ENCODE measurements at places on chromosomes 6 and 20.

GRCh38 chr6:46491628-46492547 is 639 bp upstream of the RCAN2 start:
- DNase-seq = peak; percentile 22

GRCh38 chr20:25389858-25390537 is 637 bp downstream of the ABHD12 start:
- DNase-seq = peak; percentile 20

- DNase-seq = no peak
These were observed 794.1 kb downstream of the EYS start for GRCh38 chr6:64912966-64913365.

GRCh38 chr6:131216246-131216645 is 81.0 kb downstream of the AKAP7 start:
- no peak for DNase-seq

DNA sequence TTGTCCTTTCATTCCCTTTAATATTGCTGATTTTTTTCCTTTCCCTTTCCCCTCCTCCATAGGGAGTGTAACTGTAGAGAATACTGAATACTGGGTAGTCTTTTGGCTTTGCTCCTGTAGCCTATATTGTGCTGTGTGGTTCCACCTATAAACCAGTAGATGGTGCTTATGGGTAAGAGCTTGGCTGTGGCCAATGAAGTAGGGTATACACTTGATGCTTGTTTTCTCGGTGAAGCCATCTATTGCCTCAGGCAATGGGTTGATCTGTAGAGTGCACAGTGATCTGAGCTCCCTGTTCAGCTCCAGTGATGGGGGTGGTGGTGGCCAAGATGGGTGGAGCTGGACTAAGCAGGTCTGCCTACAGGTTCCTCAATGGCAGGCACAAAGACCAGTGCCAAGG is 203.3 kb upstream of the IMPG1 start:
- no peak for DNase-seq

- no peak for DNase-seq
These were observed 116.5 kb downstream of the SCML4 start for GRCh38 chr6:107707346-107708275.

DNA sequence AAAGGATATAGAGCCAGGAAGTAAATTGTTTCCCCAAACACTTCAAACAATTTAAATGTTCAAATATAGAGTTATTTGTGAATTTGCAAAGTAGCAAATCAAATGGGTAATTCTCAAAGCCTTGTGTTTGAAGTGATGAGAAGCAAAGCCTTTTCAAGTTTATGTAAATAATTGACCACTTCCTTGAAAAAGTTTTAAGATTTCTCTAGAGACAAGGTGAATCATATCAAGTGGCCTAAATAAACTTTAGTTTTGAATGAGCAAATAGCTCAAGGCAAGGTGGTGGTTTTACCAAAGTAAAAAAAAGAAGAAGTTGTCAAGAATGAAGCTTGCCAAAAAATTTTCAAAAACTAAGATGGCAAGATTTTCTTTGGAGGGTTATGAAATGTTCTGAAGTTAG is 42.6 kb upstream of the IFNGR1 start:
- DNase-seq = no peak

DNA sequence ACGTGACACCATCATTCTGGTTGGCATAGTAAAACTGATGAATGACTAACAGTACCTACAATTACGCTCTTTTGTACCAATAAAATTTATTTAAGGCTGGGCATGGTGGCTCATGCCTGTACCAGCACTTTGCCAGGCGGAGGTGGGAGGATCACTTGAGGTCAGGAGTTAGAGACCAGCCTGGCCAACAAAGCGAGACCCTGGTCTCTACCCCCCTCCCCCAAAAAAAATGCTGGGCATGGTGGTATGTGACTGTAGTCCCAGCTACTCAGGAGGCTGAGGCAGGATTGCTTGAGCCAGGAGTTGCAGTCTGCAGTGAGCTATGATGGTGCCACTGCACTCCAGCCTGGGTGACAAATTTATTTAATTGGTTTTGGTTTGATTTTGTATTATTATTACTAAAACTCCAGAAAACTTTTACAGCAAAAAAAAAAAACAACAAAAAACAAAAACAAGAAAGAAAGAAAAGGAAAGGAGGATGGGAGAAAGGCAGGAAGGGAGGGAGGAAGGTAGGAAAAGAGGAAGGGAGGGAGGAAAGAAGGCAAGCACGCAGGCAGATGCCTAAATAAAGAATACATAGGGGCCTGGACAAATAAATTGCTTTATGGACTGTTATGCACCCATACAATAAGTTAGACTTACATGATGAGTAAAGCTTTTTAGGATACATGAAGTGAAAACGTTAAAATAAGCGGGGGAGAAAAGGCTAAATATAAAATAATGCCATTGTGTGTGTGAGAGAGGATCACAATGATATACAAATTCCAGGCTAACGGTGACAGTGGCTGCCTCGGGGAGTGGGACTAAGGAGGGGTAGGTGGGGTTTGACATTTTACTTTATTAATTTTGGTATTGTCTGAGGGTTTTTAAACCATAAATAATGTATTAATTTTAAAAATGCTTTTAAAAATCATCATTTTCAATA is 682 bp upstream of the ZSCAN9 start:
- no peak for DNase-seq

DNA sequence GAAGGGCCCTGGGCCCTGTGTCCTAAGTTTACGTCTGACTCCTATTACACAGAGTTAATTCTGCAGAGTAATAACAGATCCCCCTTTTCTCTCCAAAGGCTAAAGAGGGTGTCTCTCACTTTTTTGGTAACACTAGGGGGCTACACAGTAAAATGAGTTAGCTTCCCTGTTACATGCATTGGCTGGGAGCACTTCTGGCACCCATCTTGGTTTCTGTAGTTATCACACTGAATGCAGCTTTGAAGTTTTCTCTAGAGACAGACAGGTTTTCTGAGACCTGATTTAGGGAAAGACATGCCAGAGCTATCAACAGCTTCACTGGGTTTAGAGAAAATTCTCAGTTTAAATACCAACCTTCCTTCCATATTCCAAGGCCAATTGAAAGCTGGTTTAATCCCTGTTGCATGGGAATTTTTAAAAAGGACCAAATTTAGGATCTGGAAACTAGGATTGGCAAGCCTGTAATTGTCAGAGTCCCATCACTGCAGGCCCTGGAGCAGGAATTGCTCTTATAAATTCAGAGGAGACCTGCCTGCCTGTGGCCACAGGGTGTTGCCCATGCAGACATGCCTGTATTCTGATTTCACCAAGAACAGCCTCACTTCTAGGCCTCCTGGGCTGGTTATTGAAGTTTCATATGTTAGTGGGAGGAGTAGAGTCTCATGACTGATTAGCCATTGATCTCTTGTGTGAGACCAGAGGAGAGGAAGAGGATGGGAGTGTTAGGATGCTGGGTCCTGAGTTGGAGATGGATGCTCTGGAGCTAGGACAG is 29.4 kb downstream of the RNF8 start:
- DNase-seq = no peak

DNA sequence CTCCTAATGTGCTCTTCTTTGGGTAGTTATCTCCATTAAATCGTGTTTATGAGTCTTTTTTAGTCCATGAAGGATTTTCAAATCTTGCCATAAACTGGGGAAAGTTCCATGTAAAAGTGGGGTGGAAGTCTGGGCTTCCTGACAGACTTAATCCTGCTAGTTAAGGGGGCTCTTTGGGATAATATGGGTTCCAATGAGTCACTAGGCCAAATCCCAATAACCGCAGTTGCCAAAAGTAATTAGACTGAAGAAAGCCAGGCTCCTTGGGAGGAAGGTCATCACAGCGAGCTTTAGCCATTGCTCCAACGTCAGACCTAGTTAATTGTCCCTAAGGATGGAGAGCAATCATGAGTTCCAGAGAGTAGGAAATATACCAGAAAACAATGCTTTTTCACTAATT is 10.8 kb downstream of the RSPO3 start:
- no peak for DNase-seq

- DNase-seq = no peak
These were observed 15.3 kb downstream of the TCFL5 start for GRCh38 chr20:62846166-62846890.

DNA sequence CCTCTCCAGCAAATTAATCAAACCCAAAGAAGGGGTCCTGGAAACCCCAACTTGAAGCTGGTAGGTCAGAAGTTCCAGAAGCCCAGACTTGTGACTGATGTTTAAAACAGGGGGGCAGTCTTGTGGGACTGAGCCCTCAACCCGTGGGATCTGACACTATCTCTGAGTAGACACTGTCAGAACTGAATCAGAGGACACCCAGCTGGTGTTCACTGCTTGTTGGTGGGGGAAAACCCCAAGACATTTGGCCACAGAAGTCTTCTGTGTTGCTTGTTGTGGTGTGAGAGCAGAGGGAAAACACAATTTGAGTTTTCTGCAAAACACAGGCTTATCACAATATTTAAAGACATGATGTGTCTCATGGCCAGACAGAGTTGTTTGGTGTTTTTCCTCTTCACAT is 29.9 kb downstream of the KIF13A start:
- no peak for DNase-seq

DNA sequence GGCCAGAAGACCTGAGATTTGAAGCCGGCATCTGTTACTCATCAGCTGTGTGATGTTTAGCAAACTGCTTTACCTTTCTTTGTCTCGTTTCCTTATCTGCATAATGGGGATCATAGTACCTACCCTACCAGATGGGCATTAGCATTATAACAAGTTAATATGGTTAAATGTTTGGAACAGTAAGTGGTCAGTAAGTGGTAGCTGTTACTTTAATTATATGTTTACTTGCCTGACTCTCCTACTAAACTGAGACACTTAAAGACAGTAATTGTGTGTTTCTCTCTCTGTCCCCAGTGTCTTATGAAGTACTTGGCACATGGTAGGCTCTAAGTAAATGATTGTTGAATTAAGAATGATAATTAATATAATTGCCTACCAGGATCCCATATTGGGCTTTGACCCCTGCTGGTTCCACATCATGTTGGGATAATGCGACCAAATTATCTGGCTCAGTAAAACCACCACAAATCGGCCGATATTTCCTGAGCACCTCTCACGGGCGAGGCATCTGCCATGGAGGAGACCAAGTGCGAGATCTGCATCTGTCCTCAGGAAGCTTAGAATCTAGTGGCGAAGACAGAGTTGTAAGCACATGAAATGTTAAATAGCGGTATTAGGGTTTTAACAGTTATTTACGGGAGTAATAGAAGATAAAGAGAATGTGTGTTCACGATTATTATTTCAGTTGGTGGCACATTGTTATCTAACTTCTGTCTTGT is 31.4 kb downstream of the PTK7 start:
- DNase-seq = no peak

DNA sequence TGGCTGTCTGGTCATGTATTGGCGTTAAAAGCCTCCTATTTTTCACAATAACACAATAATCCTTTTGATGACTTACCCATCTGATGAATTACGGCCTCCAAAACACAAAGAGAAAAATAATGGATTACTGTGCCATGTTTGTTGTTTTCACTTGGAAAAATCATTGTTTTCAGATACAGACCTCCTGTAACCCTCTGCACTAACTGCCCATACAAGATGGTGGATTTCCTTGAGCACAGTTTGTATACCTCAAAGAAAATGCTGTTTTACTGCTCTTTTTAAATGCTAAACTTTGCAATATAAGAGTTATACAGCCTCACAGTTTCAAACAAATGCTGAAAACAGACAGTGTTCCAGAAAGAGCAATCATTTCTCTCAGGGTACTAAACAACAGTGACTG is 61.0 kb downstream of the SMLR1 start:
- no peak for DNase-seq

DNA sequence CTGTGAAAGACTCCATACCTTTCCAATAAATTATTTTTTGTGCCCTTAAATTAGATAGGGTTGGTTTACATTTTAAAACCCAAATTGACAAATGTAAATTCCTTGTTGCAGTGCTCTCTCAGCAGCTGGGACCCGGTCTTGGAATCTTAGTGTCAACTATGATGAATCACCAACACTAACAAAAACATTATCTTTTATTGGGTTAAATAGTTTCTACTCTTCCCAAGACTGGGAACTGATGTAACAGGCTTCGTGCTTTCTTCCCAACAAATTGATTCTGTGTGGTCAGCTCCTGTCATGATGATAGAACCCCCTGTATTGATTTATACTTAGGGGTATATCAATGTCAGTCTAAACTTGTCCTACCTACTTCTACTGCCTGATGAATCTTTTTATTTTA is 23.2 kb upstream of the AHI1 start:
- no peak for DNase-seq

- peak; percentile 15 for DNase-seq
These were observed 9.9 kb upstream of the SPATS1 start for GRCh38 chr6:44332585-44332984.

- no peak for DNase-seq
These were observed 13.4 kb downstream of the PHIP start for GRCh38 chr6:79064635-79065034.

- DNase-seq = no peak
These were observed 12.4 kb upstream of the PTPRK start for GRCh38 chr6:128532827-128533226.

- DNase-seq = no peak
These were observed 24.4 kb upstream of the ID1 start for GRCh38 chr20:31580706-31581105.

GRCh38 chr6:76703786-76704185 is 631.3 kb upstream of the IMPG1 start:
- DNase-seq = no peak

DNA sequence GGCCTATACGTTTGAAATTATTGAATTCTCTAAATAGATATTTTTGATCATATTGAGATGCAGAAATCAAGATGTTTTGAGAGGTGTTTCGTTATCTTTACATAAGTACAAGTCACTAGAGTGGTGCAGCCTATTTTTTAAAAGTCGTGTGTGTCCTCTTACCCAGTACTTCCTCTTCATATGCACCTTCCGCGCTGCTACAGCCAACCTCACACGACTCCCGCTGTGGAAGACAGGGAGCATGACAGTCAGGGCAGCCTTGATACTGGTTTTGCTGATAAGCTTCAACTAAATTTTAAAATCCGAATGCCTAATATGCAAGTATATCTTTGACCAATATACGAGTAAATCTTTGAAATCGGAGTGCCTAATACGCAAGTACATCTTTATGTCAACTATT is 16.3 kb downstream of the ROS1 start:
- no peak for DNase-seq

- no peak for DNase-seq
These were observed 7.4 kb downstream of the EPM2A start for GRCh38 chr6:145727817-145728388.

DNA sequence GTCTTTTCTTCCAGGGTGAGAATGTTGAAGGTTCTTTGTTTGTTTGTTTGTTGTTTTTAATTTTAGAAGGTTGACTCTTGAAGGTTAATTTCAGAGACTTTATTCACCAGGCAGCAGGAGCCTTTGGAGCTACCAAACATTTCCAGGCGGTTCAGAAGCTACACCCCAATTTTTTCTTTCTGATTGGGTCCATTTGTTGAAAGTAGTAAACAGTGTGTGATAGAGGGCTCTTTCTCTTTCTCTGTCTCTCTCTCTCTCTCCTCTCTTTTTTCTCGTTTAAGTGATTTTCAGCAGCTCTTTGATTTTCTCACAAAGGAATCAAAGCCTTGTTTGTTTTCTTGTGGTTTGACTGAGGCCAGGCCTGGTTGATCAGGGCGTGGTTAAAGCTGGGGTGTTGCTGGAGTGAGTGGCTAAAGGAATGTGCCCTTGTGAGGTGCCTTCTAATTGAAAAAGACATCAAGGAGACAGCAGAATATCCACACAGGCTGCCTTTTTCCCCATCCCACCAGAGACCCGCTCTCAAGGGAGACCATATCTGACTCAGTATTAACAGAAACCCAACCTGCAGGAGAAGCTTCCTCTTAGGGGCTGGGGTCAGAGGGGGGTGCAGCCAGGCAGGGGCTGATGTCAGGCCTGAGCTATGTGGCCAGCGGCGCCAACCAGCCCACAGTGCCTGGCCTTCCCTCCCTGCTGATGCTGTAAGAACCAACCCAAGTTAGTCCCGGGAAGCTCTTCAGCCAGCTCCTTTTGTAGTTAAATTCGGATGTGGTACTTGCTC is 40.4 kb upstream of the NAA20 start:
- DNase-seq = no peak
